ENCODE measurements at places on chromosomes 1 and 21. TPM values are rescaled to one million over a fixed set of nuclear protein-coding genes. Genes with fewer than 3 reads are reported as not detected.

DNA sequence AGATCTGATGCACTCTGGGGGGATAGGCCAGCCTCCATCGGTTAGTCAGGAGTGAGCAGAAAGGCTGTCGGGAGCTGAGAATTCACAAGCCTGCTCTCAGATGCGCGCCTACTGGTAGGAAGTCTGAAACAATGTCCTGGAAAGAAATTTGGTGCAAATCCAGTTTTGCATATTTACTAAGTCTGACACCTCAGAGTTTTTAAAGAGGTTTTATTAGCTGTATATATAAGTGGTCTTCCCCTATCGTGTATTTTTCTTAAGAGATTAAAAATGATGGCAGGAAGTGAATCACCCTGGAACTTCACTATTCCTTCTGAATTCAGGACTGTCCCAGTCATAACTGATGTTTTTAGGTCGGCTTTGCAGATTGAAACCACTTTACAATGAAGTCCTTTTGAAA is 99.8 kb upstream of the C1orf105 start:
- peak; percentile 73 for DNase-seq

- DNase-seq = no peak
Observed at GRCh38 chr1:189751311-189751710, 726.4 kb downstream of the BRINP3 start.

DNA sequence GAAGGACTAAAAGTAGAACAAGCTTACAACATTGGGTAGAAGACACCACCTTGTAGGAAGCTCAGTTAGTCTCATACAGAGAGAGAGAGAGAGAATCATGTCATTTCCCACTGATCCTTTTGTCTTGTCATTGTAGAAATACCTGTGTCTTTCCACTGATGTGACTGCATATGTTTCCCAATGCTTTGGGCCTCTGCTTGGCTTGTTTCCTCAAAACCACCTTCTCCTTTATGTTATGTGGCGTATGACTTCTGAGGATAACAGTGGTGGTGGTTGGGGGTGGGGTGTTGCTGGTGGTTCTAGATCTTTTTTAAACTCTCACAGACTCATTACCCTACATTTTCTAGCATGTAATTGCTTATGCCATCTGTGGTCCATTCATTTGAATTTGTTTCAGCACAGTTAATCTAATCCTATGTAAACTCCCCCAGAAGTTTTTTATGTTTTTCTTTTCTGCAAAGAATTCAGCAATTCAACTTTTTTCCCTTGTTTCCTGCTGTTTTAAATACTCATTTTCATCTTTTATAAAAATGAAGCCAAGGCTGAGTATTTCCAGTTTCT is 9.3 kb downstream of the RGL1 start:
- DNase-seq = no peak

GRCh38 chr1:219051547-219051946 is 122.1 kb upstream of the LYPLAL1 start:
- DNase-seq = no peak

- DNase-seq = peak; percentile 86
Observed at GRCh38 chr1:228830954-228831481, 95.7 kb downstream of the RHOU start.

The ANXA9 gene
- not detected for total RNA-seq

The AMY1A gene
- total RNA-seq = not detected

- peak; percentile 71 for DNase-seq
Observed at GRCh38 chr1:202623075-202623474, 87.2 kb downstream of the SYT2 start.

DNA sequence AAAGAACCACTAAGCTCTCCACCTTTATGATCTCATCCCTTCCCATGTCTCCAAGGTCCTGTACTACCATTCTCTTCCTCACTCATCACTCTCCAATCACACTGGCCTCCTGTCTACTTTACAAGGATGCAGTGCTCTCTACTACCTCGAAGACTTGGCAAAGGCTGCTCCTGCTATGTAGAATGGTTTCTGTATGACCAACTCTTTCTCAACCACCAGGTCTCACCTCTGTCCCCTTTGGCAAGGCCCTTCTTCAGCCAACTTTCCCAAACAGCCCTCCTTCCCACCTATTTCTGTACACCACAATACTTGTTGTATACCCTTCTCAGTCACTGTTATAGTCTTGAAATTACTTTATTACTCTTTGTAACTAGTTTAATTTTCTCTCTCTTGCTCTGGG is 41.2 kb downstream of the FYB2 start:
- DNase-seq = no peak

DNA sequence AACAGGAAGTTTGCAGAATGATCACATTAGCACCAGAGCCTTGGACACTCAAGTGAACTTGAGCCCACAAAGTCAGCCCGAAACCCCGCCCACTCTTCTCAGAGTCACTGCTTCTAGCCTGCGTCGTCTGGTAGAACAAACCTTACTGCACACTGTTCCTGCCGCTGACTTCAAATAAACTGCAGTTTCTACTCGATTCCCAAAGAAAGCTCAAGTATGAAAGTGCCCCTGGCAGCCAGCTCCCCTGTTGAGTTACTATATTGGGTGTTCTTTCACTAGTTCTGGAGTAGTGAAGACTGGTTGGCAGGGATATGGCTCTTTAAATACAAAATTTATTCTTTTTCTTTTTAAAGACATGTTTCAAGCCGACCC is 164.7 kb downstream of the GALNT2 start:
- DNase-seq = peak; percentile 29

GRCh38 chr1:169367096-169367685 is 406 bp downstream of the NME7 start:
- no peak for DNase-seq

DNA sequence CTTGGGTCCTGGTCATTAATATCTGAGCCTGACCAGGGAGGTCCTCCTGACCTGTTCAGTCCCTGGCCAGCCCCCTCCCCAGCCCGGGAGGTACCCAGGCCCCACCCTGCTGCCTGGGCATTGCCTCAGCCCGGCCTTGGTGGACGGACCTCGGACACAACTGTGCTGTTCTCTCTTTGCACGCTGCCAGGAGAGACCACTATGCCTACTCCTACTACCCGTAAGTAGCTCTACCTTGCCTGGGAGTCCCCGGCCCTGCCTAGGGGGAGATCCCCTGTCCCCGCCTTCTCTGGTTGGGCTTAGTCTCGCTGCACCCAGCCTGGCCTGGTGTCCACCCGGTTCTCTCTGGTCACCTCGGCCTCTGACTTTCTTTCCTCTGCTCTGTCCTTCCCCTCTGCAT is 53.2 kb downstream of the PTPRU start:
- no peak for DNase-seq

- DNase-seq = peak; percentile 1
Observed at GRCh38 chr21:45848331-45848730, 133.2 kb upstream of the COL6A1 start.

DNA sequence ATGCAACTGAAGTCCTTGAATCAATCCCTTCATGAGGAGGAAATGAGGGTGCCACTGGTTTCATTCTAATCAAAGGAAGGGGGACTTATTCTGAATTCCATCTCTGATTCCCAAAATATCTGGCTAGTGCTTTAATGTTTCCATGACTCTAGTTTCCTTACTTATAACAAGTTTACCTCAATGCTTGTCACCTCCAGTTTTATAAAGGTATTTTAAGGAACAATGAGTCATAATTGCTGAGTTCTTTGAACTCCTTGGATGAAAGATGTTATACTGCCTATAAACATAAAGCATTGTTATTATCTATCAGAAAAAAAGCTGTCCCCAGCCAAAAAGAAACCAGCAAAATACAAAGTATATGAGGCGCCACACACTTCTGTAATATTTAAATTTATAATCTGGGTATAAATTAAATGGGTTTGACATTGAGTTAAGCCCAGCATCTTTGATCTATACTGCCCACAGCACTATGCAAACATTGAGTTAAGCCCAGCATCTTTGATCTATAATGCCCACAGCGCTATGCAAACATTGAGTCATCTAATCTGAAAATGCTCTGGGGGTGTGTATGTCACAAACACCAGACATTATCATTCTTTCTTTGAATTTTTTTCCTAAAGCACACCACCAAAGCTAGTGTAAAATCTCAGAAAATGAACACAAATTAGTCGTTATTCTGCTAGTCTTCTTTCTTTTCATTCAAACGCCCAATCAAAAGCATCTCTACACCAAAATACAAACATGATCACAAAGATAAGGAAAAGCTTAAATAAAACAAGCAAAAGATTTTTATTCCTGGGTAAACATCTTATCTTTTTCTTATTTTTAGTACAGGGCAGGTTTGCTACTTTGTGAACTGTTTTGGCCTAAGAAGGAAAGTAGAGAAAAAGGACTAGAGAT is 11.5 kb upstream of the CXADR start:
- peak; percentile 58 for DNase-seq

DNA sequence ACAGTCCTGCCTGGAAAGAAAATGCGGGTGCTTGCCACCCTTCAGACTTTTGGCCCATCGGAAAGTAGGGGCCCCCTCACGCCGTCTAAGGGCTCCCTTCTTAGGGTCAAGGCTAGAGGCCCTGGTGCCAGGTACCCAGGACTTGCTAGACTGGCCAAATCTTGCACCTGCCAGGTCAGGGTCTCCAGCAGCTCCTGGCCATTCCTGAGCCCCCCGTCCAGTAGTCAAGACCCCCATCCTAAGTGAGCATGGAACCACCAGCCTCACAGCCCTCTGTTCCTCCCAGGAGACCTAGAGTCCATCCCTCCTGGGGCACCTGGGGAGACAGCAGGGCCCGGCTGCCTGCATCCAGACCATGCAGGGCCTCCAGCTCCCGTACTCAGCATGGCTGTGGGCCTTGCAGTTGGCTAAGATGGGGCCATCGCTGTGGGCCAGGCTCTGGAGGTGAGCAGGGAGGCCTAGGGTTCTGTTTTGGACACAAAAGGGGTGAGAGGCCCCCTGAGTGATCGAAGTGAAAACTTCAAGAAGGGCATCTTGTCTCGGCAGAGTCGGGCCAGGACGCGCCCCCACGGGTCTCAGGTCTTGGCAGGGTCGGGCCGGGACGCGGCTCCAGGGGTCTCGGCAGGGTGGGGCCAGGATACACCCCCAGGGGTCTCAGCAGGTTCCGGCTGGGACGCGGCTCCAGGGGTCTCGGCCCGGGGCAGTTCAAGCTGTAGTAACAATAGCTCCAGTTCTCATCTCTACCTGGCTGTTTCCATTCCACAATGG is 5.9 kb downstream of the FNDC10 start:
- DNase-seq = no peak

DNA sequence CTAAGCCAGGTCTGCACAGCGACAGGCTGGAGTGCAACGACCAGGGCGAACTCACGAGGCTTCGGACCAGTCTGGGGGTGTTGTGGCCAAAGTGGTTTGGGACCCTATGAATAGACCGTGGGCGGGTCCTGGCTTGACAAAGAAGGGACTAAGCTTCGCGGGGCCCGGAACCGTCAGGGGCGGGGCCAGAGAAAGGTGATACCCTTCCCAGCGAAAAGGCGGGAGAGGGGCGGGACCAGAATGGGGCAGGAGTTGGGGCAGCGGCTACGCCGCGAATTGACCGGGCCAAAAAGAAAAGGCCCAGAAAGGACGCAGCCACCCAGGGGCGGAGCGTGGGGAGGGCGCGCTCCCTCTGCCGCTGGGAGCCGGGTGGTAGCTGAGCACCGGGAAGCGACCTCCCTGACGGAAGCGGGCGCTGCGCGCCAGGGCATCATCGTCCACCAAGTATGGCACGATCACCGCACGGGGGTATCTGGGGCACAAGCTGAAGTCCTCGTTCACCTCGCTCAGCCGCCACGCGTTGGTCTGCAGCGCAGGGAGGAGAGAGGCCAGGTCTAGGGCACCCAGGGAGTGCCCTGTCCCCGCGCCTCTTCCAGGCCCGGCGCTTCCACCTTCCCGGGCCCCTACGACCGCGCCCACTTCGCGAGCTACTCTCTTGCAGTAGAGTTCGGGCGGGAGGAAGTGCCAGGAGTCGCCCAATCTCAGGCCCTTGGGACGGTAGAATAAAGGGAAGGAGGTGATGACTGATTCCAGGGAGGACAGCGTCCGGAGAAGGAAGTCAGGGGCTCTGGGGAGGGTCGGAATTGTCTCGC is 6.7 kb upstream of the FAM167B start:
- DNase-seq = peak; percentile 72

DNA sequence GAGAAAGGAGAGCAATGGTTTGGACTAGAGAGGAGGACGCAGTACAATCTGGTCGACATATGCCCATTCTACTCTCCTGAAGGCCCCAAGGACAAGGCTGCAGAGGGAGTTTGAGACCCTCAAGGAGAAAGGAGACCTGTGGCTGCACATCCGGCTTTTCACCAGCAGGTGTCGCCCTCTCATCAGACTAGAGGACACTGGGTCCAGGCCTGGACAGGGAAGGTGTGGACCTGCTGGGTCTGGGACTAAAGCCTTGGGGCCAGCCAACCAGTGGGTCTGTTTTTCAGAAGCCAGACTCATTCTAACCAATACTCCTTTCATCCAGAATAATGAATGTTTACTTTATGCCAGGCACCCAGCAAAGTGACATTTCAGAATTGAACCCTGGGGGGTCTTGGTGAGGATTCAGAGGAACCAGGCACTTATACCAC is 5.0 kb downstream of the SRARP start:
- DNase-seq = peak; percentile 79

The COL18A1 gene
- 29.5 TPM for total RNA-seq

- DNase-seq = peak; percentile 33
Observed at GRCh38 chr21:31731056-31731856, 662 bp downstream of the SCAF4 start.

The FAM78B gene
- total RNA-seq = 4.0 TPM

- peak; percentile 72 for DNase-seq
Observed at GRCh38 chr1:12015001-12015491, 4.3 kb upstream of the MIIP start.

DNA sequence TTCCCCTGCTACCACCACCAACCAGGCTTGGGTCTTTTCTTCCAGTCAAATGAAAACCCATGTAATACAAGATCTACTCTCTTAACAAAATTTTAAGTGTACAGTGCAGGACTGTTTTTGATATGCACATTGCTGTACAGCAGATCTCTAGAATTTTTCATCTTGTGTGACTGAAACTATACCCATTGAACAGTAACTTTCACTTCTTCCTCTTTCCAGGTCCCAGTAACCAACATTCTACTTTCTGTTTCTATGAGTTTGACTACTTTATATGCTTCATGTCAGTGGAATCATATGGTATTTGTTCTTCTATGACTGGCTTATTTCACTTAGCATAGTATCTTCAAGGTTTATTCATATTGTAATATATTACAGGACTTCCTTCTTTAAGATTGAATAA is 45.3 kb upstream of the PLPPR4 start:
- DNase-seq = no peak

- peak; percentile 91 for DNase-seq
Observed at GRCh38 chr1:24108334-24109165, 3.4 kb downstream of the MYOM3 start.

DNA sequence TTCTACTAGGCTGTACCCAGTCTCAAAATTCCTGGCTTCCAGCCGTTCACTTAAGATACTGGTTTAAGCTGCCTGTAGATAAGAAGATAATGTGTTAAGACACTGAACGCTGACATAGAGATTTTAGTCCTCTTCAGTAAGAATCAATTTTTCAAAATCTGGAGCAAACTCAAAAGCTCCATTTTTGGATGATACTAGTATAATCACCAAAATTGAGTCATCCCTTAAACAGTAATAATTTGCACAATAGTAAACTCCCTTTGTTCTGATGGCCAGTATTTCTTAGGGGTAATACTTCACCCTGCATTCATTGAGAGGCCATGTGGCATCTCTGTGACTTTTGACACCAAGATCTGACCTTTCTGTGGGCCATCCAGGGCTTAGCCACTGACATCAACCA is 299.8 kb upstream of the USP25 start:
- DNase-seq = no peak

GRCh38 chr1:54003249-54003646 is 14.7 kb downstream of the LDLRAD1 start:
- DNase-seq = no peak

Measured in Daoy (cell line).